ENCODE measurements at places on chromosomes 5 and 9.
A peak's percentile ranks its signal among the peaks of the same experiment; 100 is the strongest.

GRCh38 chr5:60333005-60333571, 366.9 kb downstream of the DEPDC1B start:
- no peak overlapping the region for H3K4me3 ChIP-seq
- no peaks in the 10 kb centered on the region for H3K4me1 ChIP-seq
- no peaks in the 10 kb centered on the region for H3K36me3 ChIP-seq
- no peaks in the 10 kb centered on the region for H3K27me3 ChIP-seq
- DNase-seq: no peak

GRCh38 chr9:29613773-29614172, 2040.5 kb upstream of the C9orf72 start:
- H3K36me3 ChIP-seq: no peaks in the 10 kb centered on the region
- H3K4me3 ChIP-seq: no peak overlapping the region
- DNase-seq: no peak

DNA sequence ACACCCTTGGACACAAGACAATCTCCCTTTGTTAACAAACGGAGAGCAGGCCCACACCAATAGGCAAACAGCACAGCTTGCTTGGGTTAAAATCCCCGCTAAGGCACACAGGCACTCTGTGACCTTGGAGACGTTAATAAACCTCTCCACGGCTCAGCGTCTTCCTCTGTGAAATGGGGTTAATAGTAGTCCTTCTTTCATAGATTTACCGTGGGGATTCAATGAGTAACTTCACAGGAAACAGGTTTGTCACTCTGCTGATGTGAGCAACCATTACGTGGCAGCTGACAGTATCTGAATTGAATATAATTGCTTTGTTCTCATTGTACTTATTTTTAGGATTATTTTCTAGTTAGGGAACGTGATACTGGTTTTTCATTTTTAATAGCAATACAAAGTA, 65.2 kb upstream of the ADRA1B start:
- H3K36me3 ChIP-seq: no peaks in the 10 kb centered on the region
- no peaks in the 10 kb centered on the region for H3K27me3 ChIP-seq
- H3K4me1 ChIP-seq: no peaks in the 10 kb centered on the region
- no peak for DNase-seq

DNA sequence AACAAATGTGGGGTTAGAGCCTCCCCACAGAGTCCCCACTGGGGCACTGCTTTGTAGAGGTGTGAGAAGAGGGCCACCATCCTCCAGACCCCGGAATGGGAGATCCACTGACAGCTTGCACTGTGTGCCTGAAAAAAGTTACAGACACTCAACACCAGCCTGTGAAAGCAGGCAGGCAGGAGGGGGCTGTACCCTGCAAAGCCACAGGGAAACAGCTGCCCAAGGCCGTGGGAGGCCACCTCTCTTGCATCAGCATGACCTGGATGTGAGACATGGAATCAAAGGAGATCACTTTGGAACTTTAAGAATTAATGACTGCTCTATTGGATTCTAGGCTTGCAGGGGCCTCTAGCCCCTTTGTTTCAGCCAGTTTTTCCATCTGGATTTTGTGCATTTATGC, 782.3 kb downstream of the BRINP1 start:
- no peaks in the 10 kb centered on the region for H3K4me1 ChIP-seq
- H3K27ac ChIP-seq: no peak overlapping the region
- H3K36me3 ChIP-seq: no peaks in the 10 kb centered on the region
- no peak overlapping the region for H3K4me3 ChIP-seq
- DNase-seq: no peak
- H3K27me3 ChIP-seq: no peaks in the 10 kb centered on the region

DNA sequence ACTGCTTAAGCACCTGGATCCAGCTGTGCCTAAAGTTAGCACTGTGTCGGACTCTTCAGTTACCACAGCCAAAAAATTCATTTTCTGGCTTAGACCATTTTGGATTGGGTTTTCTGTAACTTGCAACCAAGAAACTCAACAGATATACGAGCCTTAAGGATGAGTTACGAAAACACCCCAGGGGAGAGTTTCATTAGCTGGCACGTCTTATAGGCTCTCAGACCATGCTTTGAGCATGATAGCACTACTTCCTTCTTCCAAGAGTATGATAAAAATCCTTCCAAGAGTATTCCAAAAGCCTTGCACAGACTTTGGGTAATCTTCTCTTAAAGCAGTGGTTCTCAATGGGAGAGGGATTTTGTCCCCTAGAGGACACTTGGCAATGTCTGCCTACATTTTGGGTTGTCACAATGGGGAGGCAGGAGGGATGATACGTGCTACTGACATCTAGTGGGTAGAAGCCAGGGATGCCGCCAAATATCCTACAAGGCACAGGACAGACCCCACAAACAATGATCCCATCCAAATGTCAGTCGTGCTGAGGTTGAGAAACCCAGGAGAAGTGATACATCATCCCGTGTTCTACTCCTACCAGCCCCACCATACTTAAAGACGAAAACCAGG, 64.8 kb downstream of the SMIM23 start:
- peak; percentile 48 for DNase-seq
- H3K4me3 ChIP-seq: no peak overlapping the region
- no peaks in the 10 kb centered on the region for H3K27me3 ChIP-seq
- no peaks in the 10 kb centered on the region for H3K36me3 ChIP-seq
- H3K27ac ChIP-seq: no peak overlapping the region

DNA sequence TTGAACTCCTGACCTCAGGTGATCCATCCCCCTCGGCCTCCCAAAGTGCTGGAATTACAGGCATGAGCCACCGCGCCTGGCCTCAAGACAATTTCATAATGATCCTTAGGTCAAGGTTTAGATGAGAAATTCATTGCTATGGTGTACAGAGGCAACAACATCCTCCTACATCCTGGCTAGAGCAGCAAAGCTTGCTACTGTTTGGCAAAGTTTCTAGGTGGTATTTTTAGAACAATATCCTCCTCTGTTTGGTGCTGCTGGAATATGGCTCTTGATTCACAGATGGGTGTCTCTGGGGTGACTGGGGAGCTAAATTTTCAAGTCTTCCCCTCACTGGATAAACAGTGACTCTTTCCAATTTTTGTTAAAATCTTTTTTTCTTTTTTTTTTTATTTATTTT, 30.6 kb downstream of the CRHBP start:
- H3K27ac ChIP-seq: no peak overlapping the region
- DNase-seq: no peak
- H3K36me3 ChIP-seq: no peaks in the 10 kb centered on the region
- no peaks in the 10 kb centered on the region for H3K4me1 ChIP-seq

DNA sequence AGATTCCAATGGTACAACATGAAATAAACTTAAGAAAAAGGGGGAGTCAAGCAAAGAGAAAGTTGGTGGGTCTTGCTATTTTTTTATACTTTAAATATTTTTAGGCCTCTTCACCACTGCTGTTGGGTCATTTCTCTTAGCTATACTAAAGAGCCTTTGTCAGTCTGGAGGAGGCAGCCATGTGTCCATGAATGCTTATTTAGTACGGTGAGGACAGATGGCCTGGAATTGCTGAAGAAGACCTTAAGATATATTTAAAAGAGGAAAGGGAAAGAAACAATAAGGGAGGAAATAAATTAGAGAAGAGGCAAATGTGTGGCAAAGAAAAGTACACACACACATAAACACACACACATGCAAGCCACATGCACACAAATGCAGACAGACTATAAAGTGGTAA, 560.5 kb upstream of the MEF2C start:
- H3K27me3 ChIP-seq: no peaks in the 10 kb centered on the region
- no peaks in the 10 kb centered on the region for H3K36me3 ChIP-seq
- no peaks in the 10 kb centered on the region for H3K4me1 ChIP-seq
- no peak overlapping the region for H3K27ac ChIP-seq
- DNase-seq: no peak
- H3K4me3 ChIP-seq: no peak overlapping the region

DNA sequence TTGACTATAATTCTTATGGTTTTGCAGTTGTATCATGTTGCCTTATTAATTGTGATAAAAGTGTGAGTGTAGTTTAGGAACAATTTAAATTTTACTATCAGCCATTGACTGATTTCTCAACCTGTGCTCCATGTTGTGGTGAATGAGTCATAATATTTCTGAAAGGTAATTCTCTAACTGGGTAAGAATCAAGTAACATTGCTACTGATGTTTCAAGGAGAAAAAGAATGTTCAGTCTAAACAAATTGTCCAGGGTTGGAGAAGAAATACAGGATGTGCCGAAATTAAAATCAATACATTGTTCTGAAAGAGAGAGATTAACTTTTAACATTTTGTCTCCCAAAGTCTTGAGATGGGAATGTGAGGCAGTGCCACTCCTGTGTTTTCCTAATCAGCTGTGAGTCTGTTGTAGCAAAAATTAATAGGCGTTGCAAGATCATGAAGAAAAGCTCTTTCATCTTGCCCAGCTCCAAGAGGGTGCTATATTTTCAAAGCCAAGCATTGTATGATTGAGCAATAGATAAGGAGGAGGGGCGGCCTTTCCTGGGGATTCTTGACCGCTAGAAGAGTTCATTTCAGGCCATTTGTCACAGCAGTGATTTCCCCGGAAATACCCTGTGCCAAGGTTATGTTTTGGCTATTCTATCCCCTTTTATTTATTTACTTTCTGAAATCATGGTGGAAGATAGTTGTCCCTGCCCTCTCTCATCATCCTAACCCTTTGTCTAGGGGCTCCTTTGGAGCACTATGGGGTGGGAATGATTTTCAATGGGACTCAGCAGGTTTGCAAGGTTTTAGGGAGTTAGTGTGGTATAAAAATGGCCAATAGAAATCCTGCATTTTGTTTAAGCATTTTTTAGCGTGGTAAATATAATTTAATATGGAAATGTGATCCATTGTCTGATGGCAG, 151.6 kb downstream of the FOCAD start:
- no peak overlapping the region for H3K4me3 ChIP-seq
- no peak overlapping the region for H3K27ac ChIP-seq
- H3K36me3 ChIP-seq: peaks cover 14% of the 10 kb centered on the region
- no peaks in the 10 kb centered on the region for H3K27me3 ChIP-seq

DNA sequence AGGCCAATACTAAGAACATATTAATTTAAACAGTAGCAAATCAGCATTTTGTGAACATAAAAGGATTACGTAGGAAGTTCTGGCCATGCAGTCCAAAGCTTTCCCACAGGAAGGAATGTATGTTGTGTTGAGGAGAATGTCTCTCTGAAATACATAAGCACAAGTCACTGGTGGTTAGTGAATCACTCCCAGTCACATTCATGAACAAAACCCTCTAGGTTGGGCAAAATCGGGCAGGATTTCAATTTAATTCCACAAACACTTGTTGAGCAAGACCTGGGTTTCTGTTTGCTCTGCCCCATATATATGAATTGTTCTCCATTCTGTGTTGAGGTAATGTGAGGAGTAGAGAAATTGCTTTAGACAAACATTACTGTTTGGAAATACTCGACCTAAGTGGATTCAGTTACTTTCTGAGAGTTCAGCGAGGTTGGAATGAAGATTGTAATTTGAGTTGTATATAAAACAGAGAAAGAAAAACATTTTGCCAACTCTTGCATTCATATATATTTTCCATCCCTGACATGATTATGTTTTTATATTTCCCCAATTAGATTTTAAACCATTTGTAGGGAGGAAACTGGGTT, 127.6 kb upstream of the RPS23 start:
- no peaks in the 10 kb centered on the region for H3K27me3 ChIP-seq
- DNase-seq: no peak
- no peaks in the 10 kb centered on the region for H3K36me3 ChIP-seq
- peaks cover 2% of the 10 kb centered on the region for H3K4me1 ChIP-seq

DNA sequence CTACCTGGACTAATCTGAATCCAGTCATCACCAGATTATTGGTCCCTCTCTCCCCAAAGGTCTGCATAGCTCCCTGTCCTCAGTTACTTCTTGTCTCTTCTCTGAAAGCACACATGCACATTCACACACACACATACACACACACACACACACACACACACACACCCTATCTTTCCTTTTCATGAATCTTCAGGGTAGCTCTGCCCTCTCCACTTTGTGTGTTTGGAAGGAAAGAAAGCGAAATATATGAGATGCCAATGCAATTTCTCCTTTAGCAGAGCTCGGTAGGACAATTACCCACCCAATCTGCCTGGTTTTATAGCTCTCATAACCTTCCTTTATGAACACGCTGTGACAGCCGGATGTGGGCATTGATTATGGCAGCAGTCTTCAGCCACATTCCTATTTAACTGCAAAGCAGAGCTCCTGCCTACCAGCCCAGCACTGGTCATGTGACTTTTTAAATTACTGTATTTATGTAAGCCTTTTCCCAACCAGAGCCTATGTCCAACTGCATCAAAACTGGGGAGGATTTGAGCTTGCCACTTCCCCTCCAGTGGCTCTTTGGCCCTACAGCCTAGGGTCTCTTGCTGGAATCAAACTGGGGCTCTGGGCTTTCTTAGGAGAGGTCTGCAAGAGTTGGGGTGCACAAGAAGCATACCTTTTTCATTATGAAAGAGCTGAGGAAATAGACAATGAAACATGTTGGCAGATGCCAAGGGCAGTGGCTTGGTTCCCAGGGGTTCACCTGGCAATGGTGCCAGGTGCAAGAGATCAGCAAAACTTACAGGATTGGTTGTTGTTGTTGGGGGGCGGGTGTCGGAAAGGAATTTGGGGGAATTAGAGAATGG, 20.8 kb upstream of the MATR3 start:
- H3K36me3 ChIP-seq: peaks cover 2% of the 10 kb centered on the region
- no peak overlapping the region for H3K27ac ChIP-seq
- no peaks in the 10 kb centered on the region for H3K27me3 ChIP-seq
- DNase-seq: no peak

DNA sequence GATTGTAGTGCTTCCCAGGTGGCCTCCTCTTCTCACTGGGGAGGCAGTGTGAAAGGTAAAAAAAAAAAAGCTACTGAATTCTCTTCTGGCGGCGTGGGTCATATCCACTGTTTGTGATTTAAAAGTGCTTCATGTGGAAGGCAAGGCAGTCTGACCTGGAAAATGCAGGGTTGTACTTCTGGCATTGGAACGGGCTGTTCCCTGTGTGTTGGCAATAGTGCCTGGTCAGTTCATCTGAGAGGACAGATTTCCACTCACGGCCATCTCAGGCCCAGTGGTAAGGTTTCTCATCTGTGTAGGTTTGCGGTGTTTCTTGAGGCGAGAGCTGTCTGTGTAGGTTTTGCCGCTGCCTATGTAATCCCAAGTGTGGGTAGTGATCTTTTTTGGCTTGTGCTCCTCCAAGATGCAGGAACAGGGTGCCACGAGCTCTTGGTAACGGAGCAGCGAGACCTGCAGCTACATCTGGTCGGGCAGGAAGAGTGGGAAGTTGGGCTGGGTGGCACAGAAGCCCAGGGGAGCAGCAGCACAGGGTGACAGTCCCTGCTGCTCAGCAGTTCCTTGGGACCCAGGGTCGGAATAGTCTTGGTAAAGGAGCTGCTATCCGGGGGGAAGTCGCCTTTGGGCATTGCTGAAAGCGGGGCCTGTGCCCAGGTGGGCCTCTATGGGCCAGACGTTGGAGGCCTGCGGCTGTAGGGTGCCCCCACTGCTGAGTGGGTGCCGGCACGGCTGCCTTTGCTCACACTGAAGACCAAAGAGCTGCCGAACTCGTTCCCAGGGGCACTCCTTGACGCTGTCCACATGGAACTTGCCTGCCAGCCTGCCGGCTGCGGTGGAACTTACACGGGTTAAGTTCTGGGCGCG, 11.2 kb downstream of the RCL1 start:
- no peaks in the 10 kb centered on the region for H3K36me3 ChIP-seq
- no peak overlapping the region for H3K27ac ChIP-seq
- no peaks in the 10 kb centered on the region for H3K4me1 ChIP-seq
- H3K27me3 ChIP-seq: no peaks in the 10 kb centered on the region

GRCh38 chr5:28505121-28505520, 1466.7 kb upstream of the CDH9 start:
- H3K4me3 ChIP-seq: no peak overlapping the region
- DNase-seq: no peak
- H3K4me1 ChIP-seq: no peaks in the 10 kb centered on the region
- H3K36me3 ChIP-seq: no peaks in the 10 kb centered on the region
- no peaks in the 10 kb centered on the region for H3K27me3 ChIP-seq
- no peak overlapping the region for H3K27ac ChIP-seq

GRCh38 chr5:147568710-147569406, 59.0 kb upstream of the DPYSL3 start:
- H3K27me3 ChIP-seq: no peaks in the 10 kb centered on the region
- H3K4me1 ChIP-seq: peaks cover 15% of the 10 kb centered on the region
- H3K36me3 ChIP-seq: no peaks in the 10 kb centered on the region
- DNase-seq: no peak
- no peak overlapping the region for H3K4me3 ChIP-seq
